ENCODE measurements at places on chromosomes 7 and 10.

DNA sequence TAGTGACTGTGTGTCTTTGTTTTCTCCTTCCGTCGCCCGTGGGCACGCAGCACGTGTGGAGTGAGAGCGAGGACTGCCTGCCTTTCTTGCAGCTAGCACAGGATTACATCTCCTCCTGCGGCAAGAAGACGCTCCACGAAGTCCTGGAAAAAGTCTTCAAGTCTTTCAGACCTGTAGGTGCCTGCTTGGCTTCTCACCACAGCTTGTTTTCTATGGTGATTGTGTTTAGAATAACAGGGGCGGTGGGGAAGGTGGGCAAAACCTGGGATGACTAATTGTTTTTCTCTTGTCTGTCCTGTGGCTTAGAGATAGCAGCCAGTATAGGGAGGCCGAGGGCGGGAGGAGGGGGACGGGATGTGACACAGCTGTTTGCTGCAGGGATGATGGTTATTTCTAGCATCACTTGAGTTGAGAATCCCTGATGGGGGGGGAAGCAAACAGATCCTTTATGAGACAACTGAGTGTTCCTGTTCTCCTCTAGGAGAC lies 11.4 kb downstream of the MTURN start:
- no peak for DNase-seq

GRCh38 chr7:31432176-31432575 lies 81.7 kb upstream of the ITPRID1 start:
- DNase-seq = no peak

DNA sequence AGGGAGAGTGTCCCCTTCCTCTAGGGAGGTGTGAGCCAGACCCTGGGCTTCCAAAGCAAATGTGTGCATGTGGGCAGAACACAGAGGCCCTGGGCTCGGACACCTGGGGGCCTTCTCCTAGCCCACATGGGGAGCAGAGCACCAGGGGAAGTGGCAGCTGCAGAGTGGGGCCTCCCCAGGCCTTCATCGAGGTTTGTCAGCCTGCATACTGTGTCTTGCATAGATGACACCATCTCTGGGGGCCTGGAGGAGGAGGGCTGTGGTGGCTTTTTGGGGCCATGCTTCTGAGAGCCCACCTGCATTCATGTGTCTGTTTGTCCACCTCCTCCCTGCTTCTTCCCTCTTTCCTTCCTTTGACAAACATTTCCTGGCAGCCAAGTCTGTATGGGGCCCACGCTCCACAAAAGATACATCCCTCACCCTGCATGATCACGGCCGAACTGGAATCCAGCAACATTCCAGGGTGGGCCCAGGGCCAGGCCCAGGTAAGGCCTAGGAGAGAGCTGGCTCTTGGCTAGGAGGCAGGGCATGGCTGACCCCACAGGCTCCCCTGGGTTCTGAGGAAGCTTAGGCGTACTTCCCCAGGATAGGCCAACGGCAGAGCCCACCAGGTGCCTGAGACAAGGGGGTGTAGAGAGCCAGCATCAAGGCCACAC lies 79.2 kb downstream of the ZMIZ1 start:
- no peak for DNase-seq

DNA sequence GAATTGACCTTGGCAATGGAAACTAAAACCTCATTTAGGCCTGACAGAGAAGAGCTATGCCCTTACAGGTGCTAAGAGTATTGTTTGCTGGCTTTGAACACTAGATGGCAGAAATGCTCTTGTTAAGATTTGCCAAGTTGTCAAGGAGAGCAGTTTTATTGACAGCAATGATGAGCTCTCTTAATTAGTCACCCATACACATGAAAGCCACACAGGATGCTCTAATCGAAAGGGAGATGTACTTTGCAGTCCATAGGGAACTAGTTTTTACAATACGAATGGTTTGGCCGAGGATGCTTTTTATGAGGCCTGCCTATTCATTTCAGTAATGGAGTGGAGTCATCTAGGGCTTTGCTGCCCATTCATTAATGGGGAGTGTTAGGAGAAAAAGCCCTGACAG lies 45.4 kb upstream of the MBL2 start:
- DNase-seq = no peak

GRCh38 chr10:99329304-99329553 lies at the start of gene CNNM1:
Gene CNNM1 (plus strand): TSS chr10:99329356. CDS start chr10:99329388, 32 bp downstream.
- DNase-seq = no peak

DNA sequence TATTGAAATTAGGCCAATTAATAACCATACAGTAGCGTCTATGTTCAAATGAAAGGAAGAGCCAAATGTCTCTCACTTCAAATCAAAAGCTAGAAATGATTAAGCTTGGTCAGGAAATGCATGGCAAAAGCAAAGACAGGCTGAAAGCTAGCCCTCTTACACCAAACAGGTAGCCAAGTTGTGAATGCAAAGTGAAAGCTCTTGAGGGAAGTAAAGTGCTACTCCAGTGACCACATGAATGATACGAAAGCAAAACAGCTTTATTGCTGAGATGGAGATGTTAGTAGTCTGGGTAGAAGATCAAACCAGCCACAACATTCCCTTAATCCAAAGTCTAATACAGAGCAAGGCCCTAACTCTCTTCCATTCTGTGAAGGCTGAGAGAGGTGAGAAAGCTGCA lies 123.8 kb downstream of the TEX36 start:
- no peak for DNase-seq

GRCh38 chr10:59007307-59008025 lies 169.0 kb upstream of the PHYHIPL start:
- DNase-seq = no peak

DNA sequence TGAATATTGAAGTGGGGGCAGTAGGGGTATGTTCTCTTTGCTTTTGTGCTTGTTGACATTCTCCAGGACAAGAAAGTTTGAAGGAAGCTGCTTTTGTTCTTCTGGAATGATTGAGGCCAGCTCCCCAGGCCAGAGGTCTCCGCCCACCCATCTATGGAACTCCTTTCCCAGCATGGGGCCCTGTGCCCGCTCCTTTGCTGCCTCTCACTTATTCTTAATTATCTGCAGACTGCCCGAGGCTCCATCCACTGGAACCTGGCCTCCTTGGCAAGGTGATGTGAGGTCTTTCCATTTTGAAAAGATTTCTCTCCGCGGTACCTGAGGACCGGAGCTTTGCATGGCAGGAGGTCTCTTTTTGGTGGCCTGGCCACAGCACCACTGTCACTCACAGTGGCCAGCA lies 39.3 kb upstream of the MKI67 start:
- no peak for DNase-seq

DNA sequence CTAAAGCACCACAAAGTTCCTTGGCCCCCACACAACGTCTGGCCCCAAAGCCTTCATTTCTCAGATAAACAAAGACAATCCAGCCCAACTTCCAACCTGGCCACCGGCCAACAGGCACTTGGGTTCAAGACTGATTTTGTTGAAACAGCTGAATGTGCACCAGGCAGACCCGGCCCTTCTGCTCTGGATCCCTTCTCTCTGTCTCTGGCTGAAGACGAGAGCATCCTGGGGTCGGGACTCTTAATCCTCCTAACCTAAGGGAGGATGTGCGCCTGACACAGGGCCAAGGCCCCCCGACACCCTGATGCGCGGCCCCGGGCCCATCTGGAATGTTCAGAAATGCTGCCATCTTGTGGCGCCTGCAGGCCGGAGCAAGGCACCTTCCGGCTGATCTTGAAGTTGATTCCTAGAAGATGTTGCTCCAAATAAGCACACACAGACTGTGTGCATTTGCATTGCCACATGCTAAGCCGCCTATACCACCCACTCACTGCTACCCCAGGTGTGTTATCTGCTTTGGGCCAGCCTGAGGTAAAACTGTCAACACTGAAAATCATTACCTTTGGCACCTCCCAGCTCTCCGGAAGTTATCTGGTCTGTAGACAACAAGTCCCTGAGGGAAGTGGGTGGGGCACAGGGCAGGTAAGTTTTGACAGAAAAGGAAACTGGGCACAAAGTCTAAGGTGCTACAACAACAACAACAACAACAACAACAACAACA lies 98.4 kb upstream of the HABP2 start:
- no peak for DNase-seq
